ENCODE measurements at places on chromosomes 1 and 21. TPM values are rescaled to one million over a fixed set of nuclear protein-coding genes. Genes with fewer than 3 reads are reported as not detected.

DTL gene
- 19.0 TPM for total RNA-seq

VWA5B1 gene
- total RNA-seq = not detected

FMO3 gene
- total RNA-seq = not detected

GRCh38 chr1:184943998-184944397 is 30.3 kb downstream of the NIBAN1 start:
- no peak for DNase-seq

- DNase-seq = no peak
These were observed 66.6 kb downstream of the BCAR3 start for GRCh38 chr1:93614986-93615581.

GRCh38 chr1:93171549-93172034 is 8.6 kb downstream of the TMED5 start:
- no peak for DNase-seq

DNA sequence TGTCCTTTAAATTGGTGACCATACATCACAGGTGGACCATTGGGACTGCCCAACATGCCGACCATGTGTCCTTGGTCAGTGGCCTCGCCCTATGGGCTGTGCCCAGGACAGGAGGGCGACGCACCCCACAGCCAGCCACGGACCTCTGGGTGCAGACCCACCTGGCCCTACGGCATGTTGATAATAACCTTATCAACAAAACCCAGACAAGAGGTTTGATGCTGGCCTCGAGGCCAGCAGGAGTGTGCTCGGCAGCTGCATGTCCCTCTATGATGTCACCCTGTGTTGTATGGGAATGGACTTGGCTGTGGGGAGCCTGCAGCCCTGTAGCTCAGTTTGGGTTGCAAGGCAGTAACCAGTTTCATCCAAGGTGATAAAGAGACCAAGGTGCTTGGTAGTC is 32.1 kb downstream of the SLC37A1 start:
- no peak for DNase-seq

- no peak for DNase-seq
These were observed 118.5 kb downstream of the DMRTB1 start for GRCh38 chr1:53577761-53578100.

DNA sequence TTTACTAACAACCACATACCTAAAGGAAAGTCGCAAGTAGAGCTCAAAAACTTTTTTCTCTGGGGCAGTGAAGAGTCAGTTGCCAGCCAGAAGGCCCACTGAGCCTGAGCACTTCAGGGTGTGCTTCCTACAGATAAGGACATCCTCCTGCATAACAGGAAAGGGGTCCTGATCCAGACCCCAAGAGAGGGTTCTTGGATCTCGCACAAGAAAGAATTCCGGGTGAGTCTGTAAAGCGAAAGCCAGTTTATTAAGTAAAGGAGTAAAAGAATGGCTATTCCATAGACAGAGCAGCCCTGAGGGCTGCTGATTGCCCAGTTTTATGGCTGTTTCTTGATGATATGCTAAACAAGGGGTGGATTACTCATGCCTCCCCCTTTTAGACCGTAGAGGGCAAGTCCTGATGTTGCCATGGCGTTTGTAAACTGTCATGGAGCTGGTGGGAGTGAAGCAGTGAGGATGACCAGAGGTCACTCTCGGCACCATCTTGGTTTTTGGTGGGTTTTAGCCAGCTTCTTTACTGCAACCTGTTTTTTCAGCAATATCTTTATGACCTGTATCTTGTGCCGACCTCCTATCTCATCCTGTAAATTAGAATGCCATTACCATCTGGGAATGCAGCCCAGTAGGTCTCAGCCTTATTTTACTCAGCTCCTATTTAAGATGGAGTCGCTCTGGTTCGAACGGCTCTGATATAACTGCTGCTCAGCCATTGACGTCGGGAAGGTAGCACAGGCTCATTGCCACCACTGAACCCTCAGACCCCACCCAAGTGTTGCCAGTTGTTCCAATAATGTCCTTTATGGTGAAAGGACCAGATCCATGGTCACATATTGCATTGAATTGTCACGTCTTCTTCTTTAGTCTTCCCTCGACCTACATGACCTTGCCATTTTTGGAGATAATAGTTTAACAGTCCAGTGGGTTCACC is 96.6 kb upstream of the ERRFI1 start:
- no peak for DNase-seq

DNA sequence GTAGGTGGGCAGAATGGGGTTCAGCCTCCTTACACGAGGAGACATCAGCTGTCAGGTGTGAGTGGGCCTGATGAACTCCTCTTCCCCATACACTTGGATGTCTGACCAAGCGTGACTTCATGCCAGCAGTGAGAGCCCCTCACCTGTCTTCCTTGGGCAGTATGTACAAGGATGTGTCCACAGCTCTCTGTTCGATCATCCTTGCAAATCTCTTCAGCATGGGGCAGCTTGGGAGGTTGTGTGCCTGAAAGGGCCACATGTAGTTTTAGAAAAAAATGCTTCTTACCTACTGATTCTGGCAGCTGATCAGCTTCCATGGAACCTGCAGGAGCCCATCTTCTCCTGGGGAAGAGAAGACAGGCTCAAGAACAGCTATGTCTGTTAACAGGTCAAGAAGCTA is 18.0 kb downstream of the ACP6 start:
- DNase-seq = no peak

DNA sequence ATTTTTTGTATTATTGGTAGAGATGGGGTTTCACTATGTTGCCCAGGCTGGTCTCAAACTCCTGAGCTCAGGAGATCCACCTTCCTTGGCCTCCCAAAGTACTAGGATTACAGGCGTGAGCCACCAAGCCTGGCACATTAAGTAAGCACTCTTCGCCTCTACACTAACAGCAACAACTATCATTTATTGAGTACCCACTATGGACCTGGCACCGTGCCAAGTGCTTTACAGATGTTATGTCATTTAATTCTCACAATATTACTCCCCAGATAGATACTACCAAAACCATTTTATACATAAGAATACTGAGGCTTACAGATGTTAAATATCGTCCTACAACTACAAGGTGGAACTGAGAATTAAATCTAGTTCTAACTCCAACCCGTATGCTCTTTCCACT is 50.1 kb downstream of the TUT4 start:
- no peak for DNase-seq

- DNase-seq = no peak
These were observed 108.5 kb downstream of the NIBAN1 start for GRCh38 chr1:184865831-184866230.

GRCh38 chr1:245444945-245445344 is 290.2 kb downstream of the KIF26B start:
- DNase-seq = no peak

DNA sequence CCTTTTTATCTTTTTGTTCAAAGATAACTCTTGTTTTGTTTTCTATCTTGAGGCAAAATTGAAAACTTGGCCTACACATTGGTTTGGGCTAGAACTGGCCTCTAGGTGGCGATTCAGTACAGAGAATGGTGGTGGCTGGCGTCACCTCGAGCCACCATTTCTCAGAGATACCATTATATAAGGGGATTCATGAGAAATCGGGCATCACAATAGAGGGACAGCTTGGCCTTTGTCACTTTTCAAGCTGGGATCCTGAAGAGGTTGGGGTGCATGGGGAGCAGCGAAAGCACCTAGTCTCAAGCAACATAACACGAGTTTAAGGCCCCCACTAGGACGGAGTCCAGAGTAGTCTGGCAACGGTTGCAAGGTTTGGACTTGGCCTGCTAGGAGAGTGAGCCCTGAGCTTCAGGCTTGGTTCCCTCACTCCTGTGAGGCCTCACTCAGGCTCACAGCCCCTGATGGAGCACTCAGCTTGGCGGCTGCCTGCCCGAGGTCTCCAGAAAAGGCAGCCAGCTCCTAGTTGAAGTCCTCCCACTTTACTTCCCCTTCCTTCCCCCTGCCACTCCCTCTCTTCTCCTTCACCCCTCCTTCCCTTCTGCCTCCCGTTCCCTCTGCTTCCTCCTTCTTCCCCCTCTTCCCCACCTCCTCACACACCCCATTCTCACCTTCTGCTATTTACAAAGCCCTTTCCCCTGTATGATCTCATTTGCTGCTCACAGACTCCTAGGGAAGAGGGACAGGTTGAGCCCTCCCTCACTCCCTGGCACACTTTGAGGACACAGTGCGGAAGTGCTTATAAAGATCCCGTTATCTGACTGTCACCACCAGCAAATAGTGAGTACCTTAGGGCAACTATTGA is 67.8 kb downstream of the LRIG2 start:
- peak; percentile 64 for DNase-seq

- DNase-seq = no peak
These were observed 19.5 kb downstream of the GLIS1 start for GRCh38 chr1:53719469-53719868.

DNA sequence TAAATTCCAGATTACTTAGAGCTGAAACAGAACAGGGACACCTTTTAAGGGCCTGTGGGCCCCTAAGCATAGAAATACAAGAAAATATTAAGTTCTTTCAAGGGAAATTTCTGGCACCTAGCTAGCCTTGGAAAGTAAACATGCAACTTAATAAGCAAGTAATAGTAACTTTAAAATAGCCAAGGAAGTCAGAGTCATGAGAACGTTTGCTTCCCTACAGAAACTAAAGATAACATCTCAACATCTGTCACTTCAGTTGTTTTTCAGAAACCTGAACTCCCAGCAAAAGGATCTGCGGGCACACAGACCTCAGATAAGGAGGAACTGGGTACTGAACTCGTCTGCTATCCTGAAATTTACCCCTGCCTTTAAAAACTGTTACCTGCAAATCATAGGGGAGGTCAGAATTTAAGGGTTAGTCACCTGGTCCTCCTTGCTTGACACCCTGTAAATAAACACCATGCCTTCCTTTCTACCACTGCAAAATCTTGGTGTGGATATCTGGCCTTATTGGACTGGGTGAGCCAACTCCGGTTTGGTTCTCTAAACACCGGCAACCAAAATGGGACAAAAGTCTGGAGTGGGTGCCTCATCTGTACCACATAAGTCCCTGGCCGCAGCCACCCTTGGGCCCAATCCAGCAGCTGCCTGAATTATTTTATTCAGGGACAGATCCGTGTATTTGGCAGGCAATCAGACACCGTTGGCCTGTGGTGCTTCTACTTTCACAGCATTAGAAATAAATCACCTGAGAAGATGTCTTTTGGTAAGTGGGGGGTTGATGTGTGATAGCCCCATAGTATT is 27.9 kb downstream of the NRDC start:
- no peak for DNase-seq

GRCh38 chr1:175538442-175538841 is 205.0 kb downstream of the TNR start:
- DNase-seq = no peak

DNA sequence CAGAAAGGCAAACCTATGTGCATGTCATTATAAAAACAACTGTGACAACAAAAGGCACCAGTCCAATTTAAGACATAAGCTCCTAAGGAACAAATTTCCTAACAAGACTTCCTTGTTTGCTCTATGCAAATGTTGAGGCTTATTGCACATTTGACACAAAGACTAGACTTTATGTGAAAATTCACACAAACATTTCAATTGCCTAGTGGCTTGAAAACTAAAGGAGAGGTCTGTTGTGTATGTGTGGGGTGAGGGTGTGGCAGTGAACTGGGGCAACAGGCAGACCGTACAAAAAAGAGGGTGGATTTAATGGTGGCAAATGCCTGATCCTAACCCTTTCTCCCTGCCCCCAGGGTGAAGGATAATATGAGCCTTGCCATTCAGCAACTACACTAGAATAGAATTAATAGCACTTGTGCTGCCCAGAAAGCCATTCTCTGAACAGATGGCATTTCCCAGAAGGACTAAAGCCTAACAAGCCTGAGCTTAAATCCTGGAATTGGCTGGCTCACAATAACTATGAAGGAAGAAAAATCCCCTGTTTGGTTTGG is 73.9 kb downstream of the GLUL start:
- DNase-seq = peak; percentile 27

DNA sequence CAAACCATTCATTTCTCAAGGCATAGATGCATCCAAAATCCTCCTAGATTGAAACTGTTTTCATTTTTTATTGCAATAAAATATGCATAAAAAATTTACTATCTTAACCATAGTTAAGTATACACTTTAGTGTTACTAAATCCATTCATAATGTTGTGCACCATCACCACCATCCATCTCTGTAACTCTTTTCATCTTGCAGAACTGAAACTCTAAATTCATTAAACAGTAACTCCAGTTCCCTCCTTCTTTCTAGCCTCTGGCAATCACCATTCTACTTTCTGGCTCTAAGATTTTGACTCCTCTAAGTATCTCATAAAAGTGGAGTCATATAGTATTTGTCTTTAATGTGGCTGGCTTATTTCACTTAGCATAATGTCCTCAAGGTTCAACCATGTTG is 236.8 kb downstream of the SMYD3 start:
- no peak for DNase-seq

DNA sequence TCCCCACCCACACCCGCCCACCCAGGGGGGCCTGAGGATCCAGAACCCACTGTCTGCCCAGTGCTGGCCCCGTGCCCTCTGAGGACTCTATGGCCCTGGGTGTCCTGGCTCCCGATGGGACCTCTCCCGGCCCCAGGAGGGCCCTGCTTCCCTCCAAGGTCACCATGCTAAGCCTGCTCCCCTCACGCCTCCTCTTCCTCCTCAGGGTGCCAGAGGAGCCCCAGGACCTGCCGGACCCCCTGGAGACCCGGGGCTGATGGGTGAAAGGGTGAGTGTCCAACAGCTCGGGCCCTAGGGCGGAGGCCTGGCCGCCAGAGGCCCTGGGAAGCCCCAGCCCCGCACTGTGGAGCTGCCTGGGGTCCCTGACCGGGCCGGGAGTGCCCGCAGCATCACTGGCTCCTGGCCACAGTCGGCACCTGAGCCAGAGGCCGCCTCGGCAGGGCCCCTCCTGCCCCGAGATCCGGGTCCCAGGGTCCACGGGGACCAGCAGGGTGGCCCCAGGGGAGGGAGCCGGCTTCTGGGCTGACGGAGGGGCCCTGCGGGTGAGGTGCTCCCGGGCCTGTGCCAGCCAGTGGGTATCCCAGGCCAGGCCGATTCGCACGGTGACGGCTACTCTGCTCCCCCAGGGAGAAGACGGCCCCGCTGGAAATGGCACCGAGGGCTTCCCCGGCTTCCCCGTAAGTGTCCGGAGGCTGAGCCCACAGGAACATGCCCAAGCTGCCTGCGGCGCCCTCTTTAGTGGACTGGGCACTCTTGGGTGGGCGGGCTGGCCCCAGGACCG is 16.1 kb downstream of the COL6A1 start:
- no peak for DNase-seq
